Endothelial cell (in vitro differentiated cells): ENCODE measurements at places on chromosomes 6 and 20. TPM values are rescaled to one million over a fixed set of nuclear protein-coding genes. Genes with fewer than 3 reads are reported as not detected.

- H3K27ac ChIP-seq = peak overlapping the region; percentile 18
- H3K4me3 ChIP-seq = no peak overlapping the region
- peaks cover 10% of the 10 kb centered on the region for H3K27me3 ChIP-seq
- H3K4me1 ChIP-seq = peaks cover 5% of the 10 kb centered on the region
- H3K36me3 ChIP-seq = peaks cover 10% of the 10 kb centered on the region
Observed at GRCh38 chr20:34990661-34991214, 35.1 kb downstream of the MYH7B start.

- no peak for DNase-seq
- H3K27ac ChIP-seq = no peak overlapping the region
- no peak overlapping the region for H3K4me3 ChIP-seq
- no peaks in the 10 kb centered on the region for H3K4me1 ChIP-seq
- peaks cover 6% of the 10 kb centered on the region for H3K27me3 ChIP-seq
Observed at GRCh38 chr6:79435746-79436145, 101.5 kb downstream of the LCA5 start.

- peaks cover 35% of the 10 kb centered on the region for H3K4me1 ChIP-seq
- H3K27me3 ChIP-seq = peaks cover 17% of the 10 kb centered on the region
- DNase-seq = peak; percentile 52
- no peaks in the 10 kb centered on the region for H3K36me3 ChIP-seq
Observed at GRCh38 chr20:37914672-37915433, 11.9 kb downstream of the VSTM2L start.

DNA sequence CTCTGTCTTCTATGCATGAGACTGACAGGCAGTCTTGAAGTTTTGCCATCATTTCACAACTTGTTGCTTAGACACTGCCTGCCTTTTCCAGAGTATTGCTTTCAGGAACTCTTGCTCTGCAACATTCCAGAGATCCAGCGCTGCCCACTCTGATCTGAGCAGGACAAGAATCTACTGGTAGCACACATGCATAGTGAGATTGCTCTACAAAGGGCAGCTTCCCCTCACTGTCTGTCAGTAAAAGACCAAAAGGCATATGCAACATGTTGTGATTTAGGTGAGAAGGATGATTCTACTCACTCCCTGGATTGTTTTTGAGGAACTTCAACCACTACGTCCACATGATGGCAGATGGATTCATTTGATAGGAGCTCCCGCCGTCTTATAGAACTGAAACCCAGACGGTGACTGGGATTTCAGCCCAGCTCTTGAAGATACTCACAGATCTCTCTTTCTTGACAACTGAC, 259.1 kb downstream of the ARID1B start:
- no peak for DNase-seq
- no peak overlapping the region for H3K4me3 ChIP-seq
- H3K4me1 ChIP-seq = peaks cover 4% of the 10 kb centered on the region
- H3K27ac ChIP-seq = no peak overlapping the region

DNA sequence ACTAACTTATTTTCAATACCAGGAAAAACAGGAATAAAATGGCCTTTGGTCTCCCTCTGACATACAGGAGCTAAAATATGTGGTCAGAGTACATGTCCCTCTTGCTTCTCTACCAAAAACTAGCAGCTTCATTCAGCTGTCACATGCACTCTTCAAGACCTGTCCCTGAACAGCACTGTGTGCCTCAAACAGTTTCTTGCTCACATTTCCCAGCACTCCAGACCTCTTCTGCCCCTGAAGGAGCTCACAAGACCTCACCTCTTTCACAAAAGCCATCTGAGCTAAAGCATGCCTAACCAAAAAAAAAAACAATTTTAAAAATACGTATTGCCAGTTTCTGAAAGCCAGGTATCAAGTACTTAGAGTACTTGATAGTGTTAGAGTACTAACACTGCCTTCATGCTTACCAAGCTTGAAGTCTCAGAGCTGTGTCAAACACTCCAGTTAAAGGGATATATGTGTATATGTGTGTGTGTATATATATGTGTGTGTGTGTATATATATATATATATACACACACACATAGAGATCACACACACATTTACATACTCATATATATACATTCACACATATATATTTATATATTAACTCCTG, 148.3 kb upstream of the POU3F2 start:
- no peak for DNase-seq
- no peaks in the 10 kb centered on the region for H3K36me3 ChIP-seq
- H3K27ac ChIP-seq = no peak overlapping the region

- peaks cover 35% of the 10 kb centered on the region for H3K36me3 ChIP-seq
- DNase-seq = no peak
- H3K27me3 ChIP-seq = peaks cover 5% of the 10 kb centered on the region
- H3K4me3 ChIP-seq = no peak overlapping the region
Observed at GRCh38 chr20:34921436-34921835, 34.2 kb downstream of the GSS start.

GRCh38 chr20:4697189-4697830, 24.4 kb upstream of the PRND start:
- peaks cover 6% of the 10 kb centered on the region for H3K4me1 ChIP-seq
- no peak overlapping the region for H3K4me3 ChIP-seq
- H3K27ac ChIP-seq = no peak overlapping the region
- DNase-seq = no peak
- H3K27me3 ChIP-seq = no peaks in the 10 kb centered on the region

DNA sequence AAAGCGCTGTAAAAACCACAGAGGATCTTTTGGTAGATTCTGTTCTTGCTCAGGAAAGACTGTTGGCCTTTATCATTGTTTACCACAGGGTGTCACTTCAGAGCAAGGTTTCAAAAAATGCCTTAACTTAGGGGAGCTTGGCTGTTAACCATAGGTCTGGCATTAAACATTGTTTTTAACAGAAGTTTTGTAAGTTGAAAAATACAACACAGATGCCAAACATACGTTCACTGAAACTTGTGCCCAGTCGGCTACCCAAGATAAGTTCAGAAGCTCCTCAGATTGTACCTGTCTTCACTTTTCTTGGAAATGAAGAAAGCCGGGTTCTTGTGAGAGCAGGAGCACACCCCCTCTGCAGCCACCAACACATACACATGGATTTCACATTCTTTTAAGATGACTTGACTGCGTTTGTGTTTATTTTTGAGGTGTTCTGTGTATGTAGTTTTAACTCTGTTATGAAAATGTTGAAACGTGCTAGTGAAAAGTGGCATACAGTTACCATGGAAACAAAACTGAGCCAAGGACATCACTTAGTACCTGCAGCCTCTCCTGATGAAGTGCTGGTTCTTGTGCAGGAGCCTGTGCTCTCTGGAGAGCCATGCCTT, 64.9 kb downstream of the SYCP2L start:
- H3K27ac ChIP-seq = no peak overlapping the region
- H3K36me3 ChIP-seq = no peaks in the 10 kb centered on the region
- peak; percentile 9 for DNase-seq
- no peak overlapping the region for H3K4me3 ChIP-seq
- no peaks in the 10 kb centered on the region for H3K4me1 ChIP-seq

GRCh38 chr6:170200458-170200891, 90.4 kb downstream of the DLL1 start:
- H3K36me3 ChIP-seq = no peaks in the 10 kb centered on the region
- H3K4me3 ChIP-seq = no peak overlapping the region
- no peak for DNase-seq
- no peak overlapping the region for H3K27ac ChIP-seq
- no peaks in the 10 kb centered on the region for H3K4me1 ChIP-seq

DNA sequence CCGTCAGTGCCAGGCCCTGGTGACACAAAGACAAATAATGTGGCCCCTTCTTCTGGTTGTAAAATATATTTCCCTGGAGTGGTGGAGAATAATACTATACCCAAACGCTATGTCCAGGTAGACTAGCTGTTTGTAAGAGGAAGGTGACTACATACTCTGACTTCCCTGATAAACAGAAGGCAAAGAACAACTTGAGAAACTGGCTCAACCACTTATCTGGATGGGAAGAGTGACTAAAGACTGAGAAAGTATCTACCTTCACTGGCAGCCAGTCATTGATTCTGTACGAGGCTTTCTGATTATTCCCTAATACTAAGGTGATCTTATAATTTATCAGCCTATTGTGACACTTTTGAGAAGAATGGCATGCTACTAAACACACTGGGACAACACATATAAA, 569.7 kb downstream of the EPHA7 start:
- H3K27me3 ChIP-seq = no peaks in the 10 kb centered on the region
- H3K4me1 ChIP-seq = no peaks in the 10 kb centered on the region
- DNase-seq = no peak
- no peak overlapping the region for H3K27ac ChIP-seq
- no peaks in the 10 kb centered on the region for H3K36me3 ChIP-seq

DNA sequence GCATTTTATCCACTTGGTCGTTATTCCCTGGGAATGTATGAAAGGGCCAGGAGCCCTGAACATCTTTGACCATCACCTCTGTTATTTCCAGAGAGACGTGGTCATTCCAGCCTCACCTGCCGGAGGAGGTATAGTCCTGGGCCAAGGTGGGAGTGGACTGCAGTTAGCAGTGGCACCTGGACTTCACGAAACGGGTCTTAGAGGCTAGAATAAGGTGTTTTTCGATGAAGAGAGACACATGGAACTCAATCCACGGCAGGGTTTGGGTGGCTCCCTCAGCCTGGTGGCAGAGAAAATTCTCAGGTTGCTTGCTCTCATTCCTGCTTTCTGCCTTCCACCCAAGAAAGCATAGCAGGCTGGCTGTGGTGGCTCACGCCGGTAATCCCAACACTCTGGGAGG, 48.0 kb downstream of the BMP6 start:
- no peaks in the 10 kb centered on the region for H3K36me3 ChIP-seq
- no peak for DNase-seq
- H3K4me1 ChIP-seq = no peaks in the 10 kb centered on the region
- H3K4me3 ChIP-seq = no peak overlapping the region
- no peaks in the 10 kb centered on the region for H3K27me3 ChIP-seq

GRCh38 chr6:148864941-148865340, 118.1 kb downstream of the UST start:
- DNase-seq = no peak
- H3K4me3 ChIP-seq = no peak overlapping the region
- no peak overlapping the region for H3K27ac ChIP-seq
- peaks cover 2% of the 10 kb centered on the region for H3K27me3 ChIP-seq
- peaks cover 4% of the 10 kb centered on the region for H3K36me3 ChIP-seq

DNA sequence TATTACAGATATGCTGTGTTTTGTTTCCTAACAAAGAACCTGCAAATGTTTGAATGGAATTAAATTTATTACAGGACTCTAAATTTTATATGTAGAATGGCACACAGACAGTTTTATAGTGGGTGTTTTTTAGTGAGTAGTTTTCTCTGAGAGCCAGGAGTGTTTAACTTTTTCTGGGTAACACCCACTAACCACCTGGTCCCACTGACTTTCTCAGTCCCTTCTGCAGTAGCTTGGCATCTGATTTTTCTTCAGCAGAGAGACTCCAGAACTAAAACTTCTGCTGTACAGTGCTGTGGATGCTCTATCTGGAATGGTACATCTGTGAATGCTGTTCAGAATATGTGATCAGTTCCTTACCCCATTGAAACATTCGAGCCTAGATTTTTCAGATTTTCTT, 6.3 kb downstream of the YWHAB start:
- H3K4me3 ChIP-seq = no peak overlapping the region
- H3K36me3 ChIP-seq = peaks cover 6% of the 10 kb centered on the region
- no peak for DNase-seq

- peaks cover 14% of the 10 kb centered on the region for H3K36me3 ChIP-seq
- H3K27ac ChIP-seq = no peak overlapping the region
- H3K4me1 ChIP-seq = no peaks in the 10 kb centered on the region
Observed at GRCh38 chr20:25020901-25021301, 28.4 kb upstream of the APMAP start.

- no peaks in the 10 kb centered on the region for H3K4me1 ChIP-seq
- no peak overlapping the region for H3K27ac ChIP-seq
- H3K4me3 ChIP-seq = no peak overlapping the region
- no peaks in the 10 kb centered on the region for H3K36me3 ChIP-seq
- H3K27me3 ChIP-seq = no peaks in the 10 kb centered on the region
Observed at GRCh38 chr20:4549711-4550259, 171.9 kb upstream of the PRND start.

GRCh38 chr6:16168121-16168520, 39.2 kb downstream of the MYLIP start:
- no peaks in the 10 kb centered on the region for H3K36me3 ChIP-seq
- H3K27me3 ChIP-seq = no peaks in the 10 kb centered on the region
- H3K4me1 ChIP-seq = peaks cover 36% of the 10 kb centered on the region

GRCh38 chr6:44062105-44062770, 65.0 kb downstream of the MRPL14 start:
- peaks cover 14% of the 10 kb centered on the region for H3K27me3 ChIP-seq
- no peak overlapping the region for H3K27ac ChIP-seq
- H3K4me3 ChIP-seq = no peak overlapping the region
- peaks cover 28% of the 10 kb centered on the region for H3K4me1 ChIP-seq
- no peak for DNase-seq
- no peaks in the 10 kb centered on the region for H3K36me3 ChIP-seq

- no peak overlapping the region for H3K27ac ChIP-seq
- H3K36me3 ChIP-seq = no peaks in the 10 kb centered on the region
- H3K27me3 ChIP-seq = no peaks in the 10 kb centered on the region
- DNase-seq = no peak
- no peaks in the 10 kb centered on the region for H3K4me1 ChIP-seq
Observed at GRCh38 chr6:89385846-89386245, 26.2 kb downstream of the RRAGD start.

GRCh38 chr20:19932170-19932667, 84.9 kb upstream of the NAA20 start:
- H3K4me1 ChIP-seq = peaks cover 47% of the 10 kb centered on the region
- H3K36me3 ChIP-seq = peaks cover 14% of the 10 kb centered on the region
- peaks cover 6% of the 10 kb centered on the region for H3K27me3 ChIP-seq
- H3K4me3 ChIP-seq = no peak overlapping the region
- H3K27ac ChIP-seq = no peak overlapping the region

Gene OXT
- total RNA-seq = not detected

Gene TRIM26
- 27.1 TPM for total RNA-seq

Gene BTN3A1
- total RNA-seq = 7.1 TPM

Gene TGM3
- not detected for total RNA-seq

Gene ANKS1A
- 20.1 TPM for total RNA-seq

Gene R3HDML
- total RNA-seq = not detected

Gene BTN1A1
- 1.4 TPM for total RNA-seq

Gene FAXC
- 2.2 TPM for total RNA-seq

Gene PSMB8
- total RNA-seq = 5.2 TPM

Gene RNF182
- total RNA-seq = 2.7 TPM

Gene PBOV1
- not detected for total RNA-seq

Gene SPINT3
- not detected for total RNA-seq

Gene FRS3
- 8.8 TPM for total RNA-seq

Gene TP53TG5
- not detected for total RNA-seq
